ENCODE measurements at places on chromosomes 3 and 15.

DNA sequence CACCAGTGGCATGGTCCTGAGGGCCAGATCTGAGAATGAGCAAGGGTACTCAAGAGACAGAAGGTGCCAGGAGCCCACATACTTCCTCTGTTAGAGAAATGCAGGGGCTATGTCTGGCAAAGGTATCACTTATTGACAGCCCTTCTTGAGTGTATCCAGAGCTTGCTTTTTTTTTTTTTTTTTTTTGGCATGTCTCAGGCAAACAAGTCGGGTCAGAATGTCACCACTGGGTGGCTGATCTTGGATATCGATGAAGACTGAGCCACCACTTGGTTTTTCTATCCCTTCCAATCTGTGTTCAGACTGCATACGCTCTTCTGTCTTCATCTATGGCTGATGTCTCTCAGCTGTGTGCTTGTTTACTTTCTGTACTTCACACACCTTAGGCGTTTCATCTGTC is 363.4 kb upstream of the C2CD4B start:
- DNase-seq: no peak

DNA sequence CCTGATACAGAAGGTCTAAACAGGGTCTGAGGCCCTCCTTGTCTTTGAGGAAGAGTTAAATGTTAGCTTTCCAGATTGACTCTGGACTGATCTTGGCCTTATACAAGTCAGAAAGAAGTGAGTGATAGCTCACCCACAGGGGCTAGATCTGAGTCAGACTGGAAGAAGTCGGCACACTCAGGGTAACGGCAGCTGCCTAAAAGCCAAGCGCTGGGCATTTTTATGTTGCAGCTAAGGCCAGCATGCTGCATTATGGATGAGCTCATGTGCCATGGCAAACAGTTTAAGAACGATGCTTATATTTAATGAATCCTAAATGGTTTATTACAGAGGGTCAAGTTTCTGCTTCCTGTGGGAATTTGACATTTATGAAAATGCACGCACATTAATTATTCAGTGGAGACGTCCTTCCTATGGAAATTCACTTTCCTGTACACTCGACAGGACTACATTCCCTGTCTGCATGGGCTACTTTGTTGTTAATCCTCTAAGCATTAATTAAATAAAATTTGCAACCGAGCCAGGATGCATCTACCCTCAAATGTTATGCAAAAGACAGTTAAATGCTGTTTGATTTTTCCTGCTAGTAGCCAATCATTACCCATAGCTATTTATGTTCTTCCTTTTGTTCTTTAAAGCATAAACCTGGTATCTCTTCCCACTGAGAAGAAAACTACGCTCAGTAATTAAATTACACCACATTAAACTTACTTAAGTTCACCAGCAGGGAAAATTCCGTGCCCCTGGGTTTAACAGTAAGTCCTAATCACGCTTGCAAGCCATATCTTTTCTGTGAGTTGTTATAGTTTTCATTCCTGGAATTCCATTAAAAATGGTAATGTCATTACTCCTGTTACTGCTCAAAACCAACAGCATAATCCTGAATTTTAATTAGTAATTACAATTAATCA is 762.7 kb upstream of the CFAP20DC start:
- no peak for DNase-seq

DNA sequence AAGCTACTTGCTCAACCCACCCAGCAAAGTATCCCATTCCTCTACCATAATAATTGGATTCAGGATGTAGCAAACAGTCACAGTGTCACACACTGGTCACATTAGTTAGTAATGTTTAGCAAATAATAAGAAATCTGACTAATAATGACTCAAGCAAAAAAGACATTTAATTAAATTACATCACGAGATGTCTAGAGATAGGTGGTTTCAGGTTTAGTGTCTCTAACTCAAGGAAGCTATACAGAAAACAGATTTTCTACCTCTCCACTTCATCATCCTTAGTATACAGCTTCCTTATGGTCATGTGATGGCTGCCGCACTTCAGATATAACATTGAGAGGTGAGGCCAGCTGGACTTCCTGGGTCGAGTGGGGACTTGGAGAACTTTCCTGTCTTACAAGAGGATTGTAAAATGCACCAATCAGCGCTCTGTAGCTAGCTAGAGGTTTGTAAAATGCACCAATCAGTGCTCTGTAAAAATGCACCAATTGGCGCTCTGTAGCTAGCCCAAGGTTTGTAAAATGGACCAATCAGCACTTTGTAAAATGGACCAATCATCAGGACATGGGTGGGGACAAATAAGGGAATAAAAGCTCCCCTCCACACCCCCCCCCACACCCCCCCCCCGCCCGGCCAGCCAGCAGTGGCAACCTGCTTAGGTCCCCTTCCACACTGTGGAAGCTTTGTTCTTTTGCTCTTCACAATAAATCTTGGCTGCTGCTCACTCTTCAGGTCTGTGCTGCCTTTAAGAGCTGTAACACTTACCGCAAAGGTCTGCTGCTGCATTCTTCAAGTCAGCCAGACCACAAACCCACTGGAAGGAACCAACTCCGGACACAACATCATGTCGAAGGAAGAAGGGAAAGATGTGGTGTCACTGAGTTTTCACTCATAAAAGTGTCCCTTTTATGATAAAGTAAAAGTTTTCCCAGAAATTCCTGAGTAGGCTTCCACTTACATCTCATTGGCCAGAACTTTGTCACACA is 24.9 kb upstream of the ARPIN start:
- no peak for DNase-seq

DNA sequence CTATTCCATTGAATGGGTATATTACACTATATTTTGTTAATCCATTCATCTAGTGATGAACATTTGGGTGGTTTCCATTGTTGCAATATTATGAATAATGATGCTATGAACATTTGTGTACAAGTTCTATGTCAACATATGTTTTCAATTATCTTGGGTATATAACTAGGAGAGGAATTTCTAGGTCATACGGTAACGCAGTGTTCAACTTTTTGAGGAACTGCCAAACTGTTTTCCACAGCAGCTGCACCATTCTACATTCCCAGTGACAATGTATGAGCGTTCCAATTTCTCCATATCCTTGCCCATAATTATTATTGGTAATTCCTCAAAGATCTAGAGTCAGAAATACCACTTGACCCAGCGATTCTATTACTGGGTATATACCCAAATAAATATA is 24.1 kb upstream of the RORA start:
- DNase-seq: no peak

- no peak for DNase-seq
Measured at GRCh38 chr15:35550957-35551356, 5.0 kb upstream of the DPH6 start.

- DNase-seq: no peak
Measured at GRCh38 chr15:89371228-89372044, 36.8 kb upstream of the POLG start.

DNA sequence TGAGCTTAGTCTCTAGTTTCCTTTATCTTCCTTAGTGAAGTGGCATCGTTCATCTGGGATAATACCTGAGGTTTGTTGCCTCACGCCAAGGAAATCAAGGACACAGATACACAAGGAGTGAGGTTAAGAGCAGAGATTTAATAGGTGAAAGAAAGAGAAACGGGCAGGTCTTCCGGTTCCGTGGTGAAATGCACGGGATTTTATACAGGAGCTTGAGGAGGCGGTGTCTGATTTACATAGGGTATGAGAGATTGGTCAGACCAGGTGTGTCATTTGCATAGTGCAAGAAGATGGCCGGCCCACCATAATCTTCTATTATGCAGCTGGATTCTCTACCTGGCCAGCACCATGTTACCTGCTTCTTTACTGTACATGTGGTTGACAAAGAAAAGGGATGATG is 17.2 kb downstream of the ARRDC4 start:
- no peak for DNase-seq
